ENCODE measurements at places on chromosomes 6 and 20.

- no peak for DNase-seq
Observed at GRCh38 chr20:3088031-3088430, 3.5 kb upstream of the AVP start.

DNA sequence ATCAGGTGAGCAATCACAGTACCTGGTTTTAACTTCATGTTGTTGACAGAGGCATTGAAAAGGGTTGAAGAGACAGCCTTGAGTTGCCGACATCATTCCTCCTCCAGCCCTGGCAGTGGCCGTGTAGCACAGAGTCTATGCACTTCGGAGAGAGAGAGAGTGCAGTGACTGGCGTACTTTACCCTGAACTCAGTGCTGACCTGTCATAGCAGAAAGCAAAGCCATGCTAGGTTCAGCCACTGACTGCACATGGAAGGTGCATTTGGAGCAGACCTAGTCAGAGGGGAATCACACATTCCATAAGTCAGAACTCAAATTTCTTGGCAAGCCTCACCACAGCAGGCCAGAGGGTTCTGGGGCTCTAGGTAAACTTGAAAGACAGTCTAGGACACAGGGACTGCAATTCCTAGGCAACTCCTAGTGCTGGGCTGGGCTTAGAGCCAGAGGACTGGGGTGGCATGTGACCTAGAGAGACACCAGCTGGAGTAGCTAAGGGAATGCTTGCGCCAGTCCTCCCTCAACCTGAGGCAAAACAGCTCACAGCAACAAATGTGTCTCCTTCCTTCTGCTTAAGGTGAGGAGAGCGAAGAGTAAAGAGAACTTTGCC, 69.1 kb downstream of the ELOVL4 start:
- no peak for DNase-seq

GRCh38 chr6:109867009-109867969, 110.8 kb upstream of the GPR6 start:
- DNase-seq, result no peak

GRCh38 chr20:37293301-37293943, 4.0 kb downstream of the MANBAL start:
- no peak for DNase-seq

DNA sequence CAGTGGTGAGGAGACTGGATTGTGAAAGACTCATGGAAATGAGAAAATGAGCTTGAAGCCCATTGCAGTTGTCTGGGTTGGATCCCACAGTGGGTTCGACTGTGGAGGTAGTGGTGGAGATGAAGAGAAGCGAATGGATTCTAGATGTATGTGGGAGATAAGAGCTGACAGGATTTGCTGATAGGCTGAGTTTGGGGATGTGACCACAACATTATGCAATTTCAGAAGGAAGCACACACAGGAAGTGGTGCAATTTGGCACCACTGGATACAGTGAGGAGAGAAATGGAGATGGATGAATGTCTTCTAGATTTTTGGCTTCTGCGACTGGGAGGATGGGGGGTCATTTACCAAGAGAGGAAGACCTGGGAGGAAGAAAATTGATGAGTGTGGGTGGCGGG, 64.4 kb upstream of the MAFB start:
- DNase-seq, result peak; percentile 50

DNA sequence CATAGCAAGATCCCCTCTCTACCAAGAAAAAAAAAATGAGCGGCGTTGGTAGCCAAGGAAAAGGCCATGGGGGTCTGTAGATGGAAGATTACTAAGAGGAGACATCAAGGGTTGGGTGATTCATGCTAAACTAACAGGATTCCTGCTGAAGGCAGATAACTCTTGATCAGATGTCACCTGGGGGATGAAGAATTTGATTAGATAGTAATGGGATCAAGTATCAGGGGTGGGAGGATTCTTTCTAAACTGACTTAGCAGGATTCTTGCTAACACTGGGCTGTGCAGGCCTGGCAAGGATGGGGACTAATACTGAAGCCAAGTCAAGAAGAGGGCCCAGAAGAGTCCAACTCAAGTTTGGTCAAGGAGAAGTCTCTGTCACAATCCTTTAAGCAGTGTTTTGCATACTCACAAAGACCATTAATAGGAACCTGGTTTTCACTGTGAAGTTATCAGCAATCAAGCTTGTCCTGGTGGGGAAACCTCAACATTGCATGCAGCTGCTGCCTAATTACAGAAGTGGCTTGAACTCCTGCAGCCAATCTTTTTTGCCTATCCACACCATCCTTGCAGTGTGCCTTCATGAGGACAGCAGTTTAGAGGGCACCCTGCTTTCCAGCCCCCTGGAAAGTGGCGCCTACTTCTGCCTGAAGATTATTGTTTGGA, 61.3 kb downstream of the ANKRD6 start:
- DNase-seq, result no peak

DNA sequence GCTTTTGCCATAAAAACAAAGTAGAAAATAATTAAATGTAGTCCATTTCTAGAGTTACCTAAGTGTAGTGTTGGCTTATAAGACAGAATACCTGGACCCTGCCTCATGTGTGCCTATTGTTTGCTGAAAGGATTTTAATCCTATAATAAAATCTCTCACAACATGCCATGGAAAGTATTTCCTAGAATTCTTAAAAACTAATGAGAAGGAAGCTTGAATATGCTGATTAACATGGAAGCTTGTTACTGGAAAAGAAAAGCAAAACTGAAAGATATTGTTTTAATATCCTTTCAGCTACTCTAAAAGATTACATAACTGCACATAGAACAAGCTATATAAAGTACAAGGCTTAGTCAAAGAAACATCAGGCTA, 18.0 kb upstream of the FAM135A start:
- DNase-seq, result peak; percentile 49

- no peak for DNase-seq
Observed at GRCh38 chr6:80988286-80988685, 764.2 kb downstream of the TENT5A start.

DNA sequence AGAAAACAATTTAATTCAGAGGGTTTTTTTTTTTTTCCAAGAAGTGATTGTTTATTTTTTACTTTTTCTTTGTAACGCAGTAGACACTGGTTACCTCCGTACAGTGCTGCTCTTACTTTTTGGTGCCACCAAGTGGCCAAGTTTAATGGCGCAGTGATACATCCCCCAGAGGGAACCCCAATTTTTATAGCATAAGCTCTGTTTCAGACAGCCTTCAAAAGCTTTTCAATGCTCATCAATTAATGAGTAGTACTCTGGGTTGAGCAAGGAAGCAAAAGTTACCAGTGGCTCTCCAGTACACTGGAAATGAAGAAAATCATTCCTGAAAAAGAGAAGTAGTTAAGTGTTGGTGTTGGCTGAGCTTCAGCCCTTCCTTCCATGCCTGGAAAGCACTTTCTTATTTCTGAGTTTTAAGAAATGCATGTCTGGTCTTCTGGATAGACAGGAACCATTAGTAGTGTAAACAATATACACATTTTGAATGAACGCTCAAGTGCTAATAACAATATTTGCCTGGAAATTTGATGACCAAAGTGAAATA, 129.1 kb upstream of the SMLR1 start:
- peak; percentile 18 for DNase-seq

DNA sequence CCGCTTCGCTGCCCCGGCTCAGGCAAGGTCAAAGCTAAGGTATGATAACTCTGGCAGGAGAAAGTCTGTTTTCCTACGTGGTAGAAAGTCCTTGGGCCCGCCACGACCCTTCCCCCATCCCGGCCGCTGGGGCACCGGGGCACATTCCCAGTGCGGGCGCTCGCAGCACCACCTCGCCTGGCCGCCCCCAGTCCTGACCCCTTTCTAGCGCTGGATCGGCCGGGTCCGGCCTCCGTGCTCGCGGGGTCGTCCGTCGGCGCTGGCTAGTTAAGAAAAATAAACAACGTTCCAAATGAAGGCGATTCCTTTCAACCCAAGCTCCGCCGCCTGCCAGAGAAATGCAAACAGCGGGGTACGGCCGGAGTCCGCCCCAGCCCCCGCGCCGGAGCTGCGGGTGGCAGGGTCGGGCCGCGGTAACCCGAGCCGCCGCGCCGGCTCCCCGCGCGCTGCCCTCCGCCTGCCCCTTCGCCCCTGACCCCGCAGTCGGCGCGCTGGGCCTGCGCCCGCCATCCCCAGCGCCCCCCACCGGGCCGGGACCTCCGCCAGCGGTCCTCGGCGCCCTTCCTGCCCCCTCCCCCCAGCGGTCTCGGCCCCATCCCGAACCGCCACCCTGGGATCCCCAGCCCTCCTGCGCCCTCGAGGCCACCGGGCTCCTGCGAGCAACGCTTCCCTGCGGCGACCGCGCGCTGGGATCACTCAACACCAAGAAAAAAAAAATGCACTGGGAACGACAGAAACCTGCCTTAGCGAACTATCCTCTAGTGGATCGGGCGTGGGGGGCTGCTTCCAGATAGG, 37.6 kb downstream of the NCR2 start:
- DNase-seq, result no peak

DNA sequence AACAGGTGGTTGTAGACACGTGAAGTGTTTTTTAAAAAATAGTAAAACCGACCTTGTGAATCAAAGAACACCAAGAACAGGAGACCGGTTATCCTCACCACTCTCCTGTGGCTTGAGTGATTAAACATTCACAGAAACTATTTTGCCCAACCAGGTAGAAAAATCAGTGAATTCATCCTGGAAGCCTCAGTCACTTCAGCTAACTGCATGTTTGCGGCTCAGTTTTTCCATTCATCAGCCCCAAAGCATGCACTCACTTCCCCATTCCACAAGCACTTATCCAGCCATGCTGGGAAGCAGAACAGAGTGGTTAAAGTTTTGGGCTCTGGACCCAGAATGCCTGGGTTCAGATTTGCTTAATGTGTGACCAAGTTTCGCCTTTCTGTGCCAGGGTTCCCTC, 2.4 kb downstream of the LRRN4 start:
- no peak for DNase-seq

GRCh38 chr6:33762713-33763112, 16.0 kb upstream of the IP6K3 start:
- no peak for DNase-seq

- no peak for DNase-seq
Observed at GRCh38 chr20:35653430-35653734, 11.3 kb downstream of the CPNE1 start.

DNA sequence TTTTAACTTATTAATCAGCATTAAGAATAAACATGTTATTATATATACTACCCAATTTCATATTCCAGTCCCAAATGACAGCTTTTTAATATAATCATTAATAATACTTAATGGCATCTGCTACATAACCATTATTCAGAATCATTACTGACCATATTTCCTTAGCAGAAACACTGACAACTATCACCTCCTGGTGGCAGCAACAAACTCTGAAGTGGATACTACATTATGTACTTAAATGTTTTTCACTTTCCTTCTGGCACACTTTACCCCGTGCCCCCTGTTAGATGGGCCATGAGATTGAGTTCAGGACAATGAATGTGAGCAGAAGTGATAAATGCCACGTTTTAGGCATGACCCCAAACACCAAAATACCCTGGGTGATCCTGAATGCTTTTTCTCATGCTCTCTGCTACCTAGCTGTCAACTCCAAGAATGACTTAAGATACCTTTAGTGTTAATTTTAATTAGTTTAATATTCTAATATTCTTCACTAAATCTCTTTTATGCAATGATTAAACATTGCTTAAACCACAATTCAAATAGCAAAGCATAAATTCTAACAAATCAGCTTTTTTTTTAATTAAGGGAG, 77.1 kb downstream of the LMBRD1 start:
- DNase-seq, result no peak
